A673 (cell line): ENCODE measurements at places on chromosomes 3 and 15.
A peak's percentile ranks its signal among the peaks of the same experiment; 100 is the strongest.

DNA sequence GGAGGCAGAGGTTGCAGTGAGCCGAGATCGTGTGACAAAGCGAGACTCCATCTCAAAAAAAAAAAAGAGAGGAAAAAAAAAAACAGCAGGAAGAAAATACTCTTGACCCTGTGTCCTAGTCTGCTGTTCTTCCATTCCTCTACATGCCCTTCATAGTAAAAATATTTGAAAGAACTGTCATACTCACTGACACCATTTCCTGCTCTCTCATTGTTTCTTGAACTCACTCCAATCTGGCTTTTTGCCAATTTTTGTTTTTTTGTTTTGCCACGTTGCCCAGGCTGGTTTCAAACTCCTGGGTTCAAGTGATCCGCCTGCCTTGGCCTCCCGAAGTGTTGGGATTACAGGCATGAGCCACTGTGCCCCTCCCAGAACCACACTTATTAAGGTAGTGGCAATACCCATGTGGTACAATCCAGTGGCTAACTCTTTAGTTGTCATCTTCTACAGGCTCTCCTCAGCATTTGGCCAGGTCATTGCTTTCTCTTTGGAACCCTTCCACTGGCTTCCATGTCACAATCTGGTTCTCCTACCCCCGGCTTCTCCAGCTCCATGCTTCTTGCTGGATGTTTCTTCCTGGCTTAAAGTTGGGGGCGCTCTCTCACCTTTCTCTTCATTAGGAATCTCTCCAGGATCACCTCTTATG lies 238.2 kb upstream of the C2CD4B start:
- H3K4me3 ChIP-seq: no peak overlapping the region
- no peak overlapping the region for H3K27ac ChIP-seq
- H3K4me1 ChIP-seq: no peaks in the 10 kb centered on the region
- DNase-seq: peak; percentile 27
- H3K27me3 ChIP-seq: no peaks in the 10 kb centered on the region

DNA sequence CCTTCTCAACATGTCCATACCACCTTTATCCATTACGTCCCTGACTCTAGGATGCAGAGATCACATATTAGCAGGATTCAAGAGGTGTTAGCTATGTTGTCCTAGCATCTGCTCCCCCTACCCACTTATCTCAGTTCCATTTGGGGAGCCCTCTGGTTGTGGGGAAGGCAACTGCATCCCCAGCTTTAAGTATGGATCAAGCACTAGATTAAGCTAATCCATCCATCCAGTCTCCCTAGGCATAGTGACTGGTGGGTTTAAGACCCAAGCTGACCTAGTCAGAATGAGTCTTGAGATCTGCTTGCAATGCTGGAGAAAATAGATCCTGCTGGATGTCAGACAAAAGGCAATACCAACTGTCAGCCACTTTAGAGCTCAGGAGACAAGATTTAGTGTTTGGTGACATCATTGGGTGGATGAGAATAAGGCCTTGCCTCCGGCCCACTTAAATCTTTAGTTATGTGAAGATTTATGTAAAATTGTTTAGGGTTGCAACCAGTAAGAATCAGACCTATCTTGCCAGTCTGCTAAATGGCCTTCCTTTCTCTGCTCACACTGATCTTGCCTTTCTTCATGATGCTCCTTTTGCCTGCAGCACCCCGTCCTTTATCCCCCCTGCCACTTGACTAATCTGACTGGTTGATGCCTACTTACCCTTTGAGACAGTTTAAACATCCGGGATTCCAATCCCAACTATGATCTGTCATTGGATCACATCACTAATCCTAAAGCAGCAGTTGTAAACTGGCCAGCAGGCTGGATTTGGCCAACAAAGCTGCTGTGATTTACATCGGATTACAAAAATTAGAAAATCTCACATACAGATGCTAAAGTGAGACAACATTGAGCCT lies 2.1 kb upstream of the ISY1 start:
- H3K4me3 ChIP-seq: peak overlapping the region; percentile 76
- H3K36me3 ChIP-seq: peaks cover 28% of the 10 kb centered on the region
- peak overlapping the region; percentile 99 for H3K27ac ChIP-seq
- peaks cover 10% of the 10 kb centered on the region for H3K4me1 ChIP-seq
- peak; percentile 39 for DNase-seq
- H3K27me3 ChIP-seq: no peaks in the 10 kb centered on the region

GRCh38 chr15:68415501-68416157 lies 16.3 kb downstream of the ITGA11 start:
- no peaks in the 10 kb centered on the region for H3K4me1 ChIP-seq
- no peak overlapping the region for H3K27ac ChIP-seq
- no peaks in the 10 kb centered on the region for H3K27me3 ChIP-seq

DNA sequence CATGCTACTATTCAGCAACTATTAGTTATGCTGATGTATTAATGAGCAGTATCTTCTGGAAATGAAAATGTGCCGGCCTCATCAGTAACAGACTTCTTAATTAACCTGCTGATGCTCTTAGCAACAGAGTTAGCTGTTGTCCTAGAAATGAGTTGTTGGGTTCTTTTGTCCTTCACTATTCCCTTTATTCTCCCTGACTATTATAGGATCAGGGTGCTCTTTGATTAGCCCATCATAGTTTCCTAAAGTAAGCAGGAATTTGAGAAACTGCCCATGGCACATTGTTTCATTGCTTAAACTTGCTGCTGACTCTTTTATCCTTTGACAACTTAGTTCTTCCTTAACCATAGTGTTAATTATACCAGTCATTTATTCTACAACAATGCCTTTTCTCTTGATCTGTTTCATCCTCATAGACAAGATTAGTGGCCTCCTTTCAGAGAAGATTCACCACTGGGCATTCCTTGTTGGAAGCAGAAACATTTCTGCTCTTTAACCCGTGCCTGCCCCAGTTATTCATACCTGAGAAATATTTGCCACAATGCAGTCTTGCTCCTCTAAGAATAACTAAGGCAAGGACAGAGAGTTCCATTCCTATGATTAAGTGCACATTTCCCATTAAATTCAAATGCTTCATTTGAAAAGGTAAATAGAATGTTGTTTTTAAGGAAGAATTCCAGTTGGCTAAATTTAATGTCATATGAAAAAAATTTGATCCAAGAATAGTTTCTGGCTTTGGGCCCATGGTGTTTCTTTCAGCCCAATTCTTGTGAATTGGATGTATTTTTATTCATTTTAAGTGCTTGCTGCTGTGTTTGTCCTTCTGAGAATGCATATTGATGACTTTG lies 573.3 kb upstream of the TBL1XR1 start:
- no peak overlapping the region for H3K4me3 ChIP-seq
- H3K36me3 ChIP-seq: no peaks in the 10 kb centered on the region
- DNase-seq: no peak

GRCh38 chr15:100775581-100776185 lies 103.9 kb upstream of the ALDH1A3 start:
- H3K36me3 ChIP-seq: no peaks in the 10 kb centered on the region
- H3K4me1 ChIP-seq: no peaks in the 10 kb centered on the region
- H3K27ac ChIP-seq: no peak overlapping the region
- no peak overlapping the region for H3K4me3 ChIP-seq
- no peaks in the 10 kb centered on the region for H3K27me3 ChIP-seq

GRCh38 chr15:28989239-28989830 lies 103.6 kb downstream of the APBA2 start:
- no peaks in the 10 kb centered on the region for H3K4me1 ChIP-seq
- H3K4me3 ChIP-seq: no peak overlapping the region
- DNase-seq: peak; percentile 5
- H3K27me3 ChIP-seq: no peaks in the 10 kb centered on the region
- H3K27ac ChIP-seq: no peak overlapping the region

GRCh38 chr3:78427303-78427702 lies 1340.5 kb downstream of the ROBO1 start:
- no peaks in the 10 kb centered on the region for H3K36me3 ChIP-seq
- DNase-seq: peak; percentile 74
- H3K4me3 ChIP-seq: no peak overlapping the region
- H3K27me3 ChIP-seq: no peaks in the 10 kb centered on the region

DNA sequence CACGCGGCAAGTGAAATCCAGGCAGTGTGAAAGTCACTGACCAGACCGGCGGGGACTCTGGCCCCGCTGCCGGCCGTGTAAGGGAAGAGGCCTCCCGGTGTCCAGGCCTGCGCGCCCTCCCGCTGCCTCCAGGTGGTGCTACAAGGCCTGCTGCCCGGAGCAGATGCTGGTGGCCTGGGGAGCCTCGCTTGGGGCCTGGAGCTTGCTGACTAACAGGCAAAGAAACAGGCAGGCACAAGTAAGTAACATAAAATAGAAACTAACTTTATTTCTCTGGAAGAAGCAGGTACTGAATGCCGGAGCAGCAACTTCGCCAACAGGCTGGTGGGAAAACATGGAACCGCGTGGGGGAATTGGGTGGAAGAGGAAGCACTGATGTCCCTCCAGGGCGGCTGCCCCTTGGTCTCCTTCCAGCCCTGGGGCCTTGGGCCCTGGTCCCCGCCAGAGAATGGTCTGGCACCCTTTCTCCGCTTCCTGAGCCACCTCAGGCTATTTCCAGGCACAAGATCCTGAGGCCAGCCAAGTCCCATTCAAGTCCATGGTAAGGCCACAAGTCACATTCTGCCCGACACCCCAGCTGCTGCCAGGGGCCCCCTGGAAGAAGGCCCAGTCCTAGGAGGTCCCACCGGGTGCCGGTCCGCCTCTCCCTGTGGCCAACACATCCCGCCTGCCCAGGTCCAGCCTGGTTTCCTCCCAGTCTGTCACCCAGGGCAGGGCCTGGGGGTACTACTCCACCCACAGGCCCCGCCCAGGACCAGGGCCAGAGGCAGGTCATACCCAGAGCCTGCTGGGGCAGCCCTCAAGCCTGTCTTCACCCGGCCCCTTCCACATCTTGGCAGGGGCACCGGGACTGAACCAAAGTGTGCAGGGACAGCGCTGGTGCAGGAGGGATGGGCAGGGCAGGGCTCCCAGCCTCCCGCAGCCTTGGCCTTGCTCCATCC lies 45.0 kb downstream of the TNK2 start:
- H3K36me3 ChIP-seq: no peaks in the 10 kb centered on the region
- H3K4me1 ChIP-seq: no peaks in the 10 kb centered on the region
- no peak overlapping the region for H3K27ac ChIP-seq
- no peak overlapping the region for H3K4me3 ChIP-seq
- peak; percentile 66 for DNase-seq
- no peaks in the 10 kb centered on the region for H3K27me3 ChIP-seq

- no peaks in the 10 kb centered on the region for H3K36me3 ChIP-seq
- no peaks in the 10 kb centered on the region for H3K27me3 ChIP-seq
- no peak for DNase-seq
- H3K4me3 ChIP-seq: no peak overlapping the region
Observed at GRCh38 chr3:134014270-134014669, 15.5 kb downstream of the SLCO2A1 start.

DNA sequence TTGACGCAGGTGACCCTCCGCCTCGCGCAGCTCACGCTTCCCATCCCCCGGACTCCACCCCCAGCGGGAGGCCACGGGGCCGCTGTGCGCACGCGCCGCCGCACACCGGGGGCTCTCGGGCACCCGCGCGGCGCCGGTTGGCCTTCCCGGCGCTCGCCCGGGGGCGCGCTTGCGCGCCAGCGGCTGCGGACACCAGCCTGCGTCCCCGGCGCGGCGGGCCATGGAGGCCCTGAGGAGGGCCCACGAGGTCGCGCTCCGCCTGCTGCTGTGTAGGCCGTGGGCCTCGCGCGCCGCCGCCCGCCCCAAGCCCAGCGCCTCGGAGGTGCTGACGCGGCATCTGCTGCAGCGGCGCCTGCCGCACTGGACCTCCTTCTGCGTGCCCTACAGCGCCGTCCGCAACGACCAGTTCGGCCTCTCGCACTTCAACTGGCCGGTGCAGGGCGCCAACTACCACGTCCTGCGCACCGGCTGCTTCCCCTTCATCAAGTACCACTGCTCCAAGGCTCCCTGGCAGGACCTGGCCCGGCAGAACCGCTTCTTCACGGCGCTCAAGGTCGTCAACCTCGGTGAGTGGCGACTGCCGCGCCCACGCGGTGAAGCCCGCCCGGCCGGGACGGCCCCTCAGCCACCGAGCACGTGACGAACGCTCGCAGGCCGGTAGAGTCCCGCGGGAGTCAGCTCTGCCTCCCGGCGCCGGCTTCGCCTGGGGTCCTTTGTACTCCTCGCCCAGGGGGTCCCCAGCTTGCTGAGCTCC lies at the start of gene C15orf61:
TSS of gene C15orf61 (plus strand) at position 103 of the 754 bp plus-strand sequence. CDS start at position 221, 118 bp downstream.
- peaks cover 21% of the 10 kb centered on the region for H3K4me1 ChIP-seq
- peak within 1 kb of the TSS; percentile 58 for H3K4me3 ChIP-seq
- H3K27ac ChIP-seq: peak within 1 kb of the TSS; percentile 88

GRCh38 chr3:156449710-156450574 lies 105.0 kb downstream of the SSR3 start:
- H3K4me1 ChIP-seq: peaks cover 14% of the 10 kb centered on the region
- no peak overlapping the region for H3K27ac ChIP-seq
- no peak overlapping the region for H3K4me3 ChIP-seq
- peak; percentile 39 for DNase-seq
- H3K36me3 ChIP-seq: no peaks in the 10 kb centered on the region

GRCh38 chr15:47548231-47548630 lies 169.1 kb upstream of the SEMA6D start:
- no peaks in the 10 kb centered on the region for H3K27me3 ChIP-seq
- H3K4me3 ChIP-seq: no peak overlapping the region
- H3K4me1 ChIP-seq: no peaks in the 10 kb centered on the region
- no peaks in the 10 kb centered on the region for H3K36me3 ChIP-seq

GRCh38 chr15:89647191-89647851 lies 7.9 kb downstream of the KIF7 start:
- no peaks in the 10 kb centered on the region for H3K4me1 ChIP-seq
- no peaks in the 10 kb centered on the region for H3K27me3 ChIP-seq
- peak; percentile 67 for DNase-seq
- no peak overlapping the region for H3K27ac ChIP-seq
- H3K36me3 ChIP-seq: no peaks in the 10 kb centered on the region

DNA sequence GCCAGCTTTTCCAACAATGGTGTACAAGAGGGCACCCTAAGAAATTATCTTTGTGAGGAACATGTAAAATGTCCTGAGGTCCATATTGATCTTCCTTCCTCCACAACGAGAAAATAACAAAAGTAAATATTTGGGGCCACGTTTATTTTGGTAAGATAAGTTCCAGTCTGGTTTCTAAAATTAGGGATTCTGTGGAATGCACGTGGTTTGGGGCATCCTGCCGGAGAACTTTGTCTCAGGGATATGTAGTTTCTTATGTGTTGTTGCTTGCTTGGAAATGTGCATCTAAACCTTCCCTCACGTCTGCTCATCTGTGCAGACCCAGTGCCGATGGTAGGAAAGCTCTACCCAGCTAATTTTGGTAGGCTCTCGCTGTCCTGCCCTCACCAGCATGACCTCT lies 62.8 kb downstream of the CTDSPL start:
- no peak overlapping the region for H3K4me3 ChIP-seq
- H3K27ac ChIP-seq: no peak overlapping the region
- H3K4me1 ChIP-seq: no peaks in the 10 kb centered on the region
- no peak for DNase-seq
- no peaks in the 10 kb centered on the region for H3K27me3 ChIP-seq

DNA sequence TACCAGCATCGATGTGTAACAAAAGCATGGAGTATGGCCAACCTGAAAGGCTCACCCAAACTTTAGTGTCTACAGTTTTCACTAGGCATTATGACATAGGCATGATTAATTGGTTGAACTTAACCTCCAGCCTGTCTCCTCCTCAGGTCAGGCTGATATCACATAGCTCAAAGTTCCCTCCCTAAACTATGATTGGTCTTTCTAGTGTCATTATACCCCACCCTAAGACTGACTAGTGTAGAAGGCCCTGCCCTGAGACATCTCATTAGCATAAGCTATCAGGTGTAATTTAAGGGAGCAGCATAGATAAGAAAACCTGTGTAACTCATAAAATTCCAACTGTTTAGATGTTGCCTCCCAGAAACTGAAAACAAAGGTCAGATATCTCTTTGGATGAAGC lies 195.2 kb downstream of the ALCAM start:
- no peak for DNase-seq
- H3K27ac ChIP-seq: no peak overlapping the region
- H3K27me3 ChIP-seq: no peaks in the 10 kb centered on the region
- H3K4me3 ChIP-seq: no peak overlapping the region
- H3K36me3 ChIP-seq: no peaks in the 10 kb centered on the region
- H3K4me1 ChIP-seq: no peaks in the 10 kb centered on the region
